DMS79 (cell line): ENCODE measurements at places on chromosomes 6 and 20.

DNA sequence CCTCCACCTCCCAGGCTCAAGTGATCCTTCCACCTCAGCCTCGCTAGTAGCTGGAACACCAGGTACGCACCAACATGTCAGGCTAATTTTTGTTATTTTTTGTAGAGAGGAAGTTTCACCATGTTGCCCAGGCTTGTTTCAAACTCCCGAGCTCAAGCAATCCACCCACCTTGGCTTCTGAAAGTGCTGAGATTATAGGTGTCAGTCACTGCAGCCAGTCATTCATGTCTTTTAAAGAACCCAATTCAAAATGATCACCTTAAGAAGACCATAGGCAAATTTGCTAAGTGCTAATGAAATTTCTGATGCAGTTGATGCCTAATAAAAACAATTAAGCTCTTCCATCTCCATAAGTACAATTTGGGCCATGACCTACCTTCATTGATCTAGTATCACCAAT, 2.6 kb upstream of the VNN2 start:
- no peak for DNase-seq

DNA sequence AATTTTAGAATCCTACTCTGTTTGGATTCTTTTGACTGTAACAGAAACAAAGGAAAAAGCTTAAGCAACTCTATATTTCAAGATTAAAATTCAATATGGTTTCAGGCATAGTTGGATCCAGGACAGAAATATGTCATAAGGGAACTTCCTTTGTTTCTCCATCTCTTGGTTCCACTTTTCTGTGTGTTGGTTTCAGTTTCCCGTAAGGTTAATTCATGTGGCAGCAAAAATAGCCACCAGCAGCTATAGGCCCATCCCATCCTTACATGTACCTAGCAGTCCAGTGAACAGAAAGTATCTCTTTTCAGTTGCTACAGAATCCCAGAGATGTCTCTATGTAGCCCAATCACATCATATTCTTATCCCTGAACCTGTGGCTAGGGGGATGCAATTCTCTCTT, 8.8 kb upstream of the FAM8A1 start:
- DNase-seq: no peak

GRCh38 chr20:57559289-57559634, 1.6 kb upstream of the PCK1 start:
- no peak for DNase-seq

DNA sequence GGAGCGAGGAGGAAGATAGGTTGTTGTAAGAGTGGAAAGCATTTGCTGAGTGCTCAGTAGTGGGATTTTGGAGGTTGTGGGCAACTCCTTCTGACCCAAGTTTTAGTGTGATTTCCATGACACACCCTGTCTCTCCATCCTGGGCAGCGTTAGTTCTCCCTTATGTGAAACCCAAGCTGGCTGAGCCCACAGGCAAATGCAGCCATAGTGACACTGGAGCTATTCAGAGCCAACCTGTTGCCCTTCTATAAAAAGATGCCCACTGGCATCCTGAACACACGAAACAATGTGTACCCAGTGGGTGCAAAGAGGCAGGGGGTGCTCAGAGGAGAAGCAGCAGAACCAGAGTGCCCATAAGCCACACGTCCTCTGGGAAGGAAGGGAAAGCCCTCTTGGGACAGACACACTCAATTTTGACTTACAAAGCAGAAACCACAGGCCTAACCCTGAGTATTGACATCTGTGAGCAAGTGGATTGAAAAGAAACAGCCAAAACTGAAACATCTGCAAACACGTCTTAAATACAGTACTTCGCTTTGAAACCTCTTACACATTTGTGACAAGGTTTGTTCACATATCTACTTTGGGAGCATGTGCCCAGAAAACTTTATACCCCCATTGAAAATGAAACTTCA, 54.6 kb downstream of the BPIFB1 start:
- DNase-seq: no peak

DNA sequence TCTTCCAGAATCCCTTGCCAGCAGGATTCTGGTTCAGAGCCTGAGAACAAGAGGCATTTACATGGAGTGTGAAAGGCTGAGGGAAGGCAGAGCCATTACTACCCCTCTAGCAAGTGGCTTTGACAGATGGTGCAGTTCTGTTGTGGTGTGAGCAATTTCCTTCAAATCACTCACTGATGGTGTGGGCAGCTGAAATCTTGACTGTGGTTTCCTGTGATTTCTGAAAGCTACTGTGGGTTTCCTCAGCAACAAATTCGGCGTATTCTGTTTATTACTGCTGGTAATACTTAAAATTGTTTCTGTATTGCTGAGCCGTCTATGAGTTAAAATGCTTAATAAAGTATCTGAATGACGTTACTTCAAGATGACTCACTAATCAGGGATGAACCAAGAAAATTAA, 181.5 kb upstream of the TCF21 start:
- DNase-seq: no peak

DNA sequence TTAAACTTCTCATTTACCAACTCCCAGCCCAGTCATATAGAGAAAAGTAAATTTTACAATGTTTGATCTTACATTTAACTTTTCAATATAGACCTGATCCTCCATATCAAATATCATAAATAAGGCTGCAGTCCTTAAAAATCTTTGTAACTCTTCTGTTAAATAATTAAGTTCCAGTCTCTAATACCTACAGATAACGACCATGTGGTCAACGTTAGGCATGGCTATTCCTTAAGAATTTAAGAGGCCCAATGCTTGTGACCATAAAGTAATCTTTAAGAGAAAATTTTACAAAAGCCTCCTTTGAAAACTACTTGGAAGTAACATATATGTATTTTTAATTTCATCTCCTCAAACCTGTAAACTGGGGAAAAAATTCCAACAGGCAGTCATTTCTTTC, 1.6 kb downstream of the FBXO5 start:
- DNase-seq: no peak

GRCh38 chr20:4848041-4848440, 126.3 kb downstream of the PRND start:
- DNase-seq: no peak

DNA sequence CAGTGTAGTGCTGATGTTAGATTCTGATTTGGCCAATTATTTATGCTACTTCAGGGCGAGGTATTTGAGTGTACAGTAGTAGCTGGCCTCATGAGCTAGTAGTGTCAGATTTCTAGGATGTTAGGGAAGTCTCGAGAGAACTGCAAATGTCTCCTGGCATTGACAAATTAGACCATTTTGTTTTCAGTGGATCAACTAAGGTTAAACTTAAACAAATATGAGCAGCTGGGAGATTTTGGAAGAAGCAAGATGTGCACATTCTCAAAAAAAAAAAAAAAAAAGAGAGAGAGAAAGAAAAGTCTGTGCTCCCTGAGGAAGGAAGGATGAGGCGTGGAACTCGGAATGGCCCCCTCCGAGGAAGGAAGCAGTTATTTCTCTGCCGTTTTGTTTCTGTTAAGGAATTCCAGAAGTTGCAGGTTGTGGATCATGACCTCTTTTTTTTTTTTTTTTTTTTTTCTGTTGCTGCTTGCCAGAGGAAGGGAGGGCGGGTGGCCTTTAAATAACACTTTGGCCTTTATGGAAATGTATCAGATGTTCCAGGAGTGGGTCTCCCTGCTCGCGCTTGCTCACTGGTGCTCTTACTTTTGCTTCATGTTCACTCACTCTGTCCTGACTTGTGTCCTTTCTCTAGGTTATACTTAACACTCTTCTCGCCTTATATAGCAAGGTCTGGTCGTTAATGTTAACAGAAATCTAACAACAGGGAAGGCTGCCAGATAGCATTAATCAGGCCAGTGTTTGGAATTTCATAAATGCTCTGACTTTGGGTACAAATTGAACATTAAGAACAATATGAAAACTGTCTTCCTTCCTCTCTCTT, 124.4 kb downstream of the TCP11 start:
- no peak for DNase-seq

GRCh38 chr20:10984294-10984693, 310.5 kb upstream of the JAG1 start:
- DNase-seq: no peak

- DNase-seq: no peak
These were observed 32.1 kb downstream of the FNDC1 start for GRCh38 chr6:159201336-159201735.

GRCh38 chr20:39829256-39829655, 859.8 kb downstream of the MAFB start:
- no peak for DNase-seq

DNA sequence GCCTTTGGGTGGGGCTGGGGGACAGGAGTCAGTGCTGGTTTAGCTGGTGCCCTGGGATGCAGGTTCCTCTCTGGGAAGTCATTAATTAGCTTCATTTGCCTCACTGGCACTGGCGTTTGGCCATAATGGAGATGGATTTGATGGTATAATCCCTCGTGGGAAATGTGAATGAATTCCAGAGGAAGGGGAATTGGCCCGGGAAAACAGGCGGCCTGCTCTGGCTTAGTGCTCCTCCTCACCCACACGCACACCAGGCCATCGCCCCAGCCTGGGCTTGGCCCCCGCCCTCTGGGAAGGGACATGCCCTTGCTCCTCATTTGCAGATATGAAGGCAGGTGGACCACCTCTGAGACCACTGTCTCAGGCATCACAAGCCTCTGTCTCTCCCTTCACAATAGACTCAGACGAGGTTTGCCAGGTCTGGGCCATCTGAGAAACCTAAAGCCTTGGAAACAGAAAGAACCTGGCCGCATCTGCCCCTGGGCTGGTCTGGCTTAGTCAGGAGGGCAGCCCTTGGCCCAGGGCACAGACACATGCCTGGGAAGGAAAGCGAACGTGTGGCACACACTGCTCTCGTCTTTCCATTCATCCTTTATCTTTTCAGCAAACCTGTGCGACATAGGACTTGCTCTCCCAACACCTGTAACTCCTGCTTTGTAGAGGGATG, 199.2 kb upstream of the CDH4 start:
- DNase-seq: no peak

DNA sequence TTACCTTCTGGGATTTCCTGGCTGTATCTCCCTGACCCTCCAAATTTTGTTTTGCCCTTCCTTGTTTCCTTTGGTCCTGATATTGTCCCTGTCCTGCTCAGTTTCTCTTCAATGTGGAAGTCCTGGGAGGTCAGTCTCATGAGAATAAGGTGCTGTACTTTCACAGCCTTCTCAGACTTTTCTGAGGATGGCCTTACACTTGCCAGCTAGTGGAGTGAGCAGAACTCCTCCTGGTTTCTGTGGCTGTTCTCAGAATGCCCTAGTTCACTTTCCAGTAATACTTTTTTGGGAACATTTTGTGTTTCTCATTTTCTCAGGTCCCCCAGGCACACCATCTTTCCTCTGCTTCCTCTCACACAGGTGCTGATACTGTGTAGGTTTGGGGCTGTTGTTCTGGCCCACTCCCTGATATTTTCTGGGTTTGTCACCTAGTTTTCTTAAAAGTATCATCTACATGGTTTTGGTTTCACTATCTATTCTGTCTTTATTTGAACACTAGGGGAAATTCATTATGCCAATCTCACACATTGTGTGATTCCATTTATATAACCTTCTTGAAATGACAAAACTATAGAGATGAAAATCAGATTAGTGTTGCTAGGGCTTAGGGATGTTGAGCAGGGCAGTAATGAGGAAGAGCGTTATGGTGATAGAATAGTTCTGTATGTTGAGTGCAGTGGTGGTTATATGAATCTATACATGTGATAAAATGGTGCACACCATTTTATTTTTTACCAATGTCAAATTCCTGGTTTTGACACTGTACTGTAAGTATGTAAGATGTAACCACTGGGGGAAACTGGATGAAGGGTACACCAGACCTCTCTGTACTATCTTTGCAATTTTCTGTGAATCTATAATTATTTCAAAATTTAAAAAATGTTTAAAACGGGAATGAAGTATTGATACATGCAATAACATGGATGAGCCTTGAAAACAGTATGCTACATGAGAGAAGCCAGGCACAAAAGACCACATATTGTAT, 27.2 kb upstream of the BRPF3 start:
- DNase-seq: no peak

DNA sequence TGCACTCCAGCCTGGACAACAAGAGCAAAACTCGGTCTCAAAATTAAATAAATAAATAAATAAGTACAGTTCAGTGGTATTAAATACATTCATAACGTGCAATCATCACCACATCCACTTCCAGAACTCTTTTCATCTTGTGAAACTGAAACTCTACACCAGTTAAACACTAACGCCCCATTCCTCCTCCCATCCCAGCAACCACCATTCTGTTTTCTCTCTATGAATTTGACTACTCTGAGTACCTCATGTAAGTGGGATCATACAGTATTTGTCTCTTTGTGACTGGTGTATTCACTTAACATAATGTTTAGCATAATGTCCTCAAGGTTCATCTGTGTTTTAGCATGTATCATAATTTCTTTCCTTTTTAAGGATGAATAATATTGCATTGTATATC, 29.1 kb upstream of the SCML4 start:
- no peak for DNase-seq

DNA sequence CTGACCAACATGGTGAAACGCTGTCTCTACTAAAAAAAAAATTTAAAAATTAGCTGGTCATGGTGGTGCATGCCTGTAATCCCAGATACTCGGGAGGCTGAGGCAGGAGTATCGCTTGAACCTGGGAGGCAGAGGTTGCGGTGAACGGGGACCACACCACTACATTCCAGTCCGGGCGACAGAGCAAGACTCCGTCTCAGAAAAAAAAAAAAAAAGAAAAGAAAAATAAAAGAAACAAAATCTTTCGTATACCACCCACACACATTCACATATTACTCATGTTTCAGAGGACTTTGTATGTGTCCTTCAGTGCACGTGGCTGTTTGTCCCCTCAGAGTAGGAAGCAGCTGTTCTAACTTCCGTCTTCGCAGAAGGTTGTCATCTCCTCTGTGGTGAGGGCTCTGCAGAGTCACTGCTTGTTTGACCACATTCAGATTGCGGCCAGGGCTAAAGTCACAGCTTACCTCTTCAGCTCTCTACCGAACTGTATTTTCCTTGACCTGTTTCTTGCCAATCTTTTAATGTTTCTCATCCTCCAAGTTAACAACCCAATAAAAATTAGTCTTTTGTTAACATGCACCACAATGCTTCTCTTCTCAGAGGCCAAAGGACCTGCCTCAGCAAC, 36.6 kb upstream of the HIVEP1 start:
- no peak for DNase-seq

DNA sequence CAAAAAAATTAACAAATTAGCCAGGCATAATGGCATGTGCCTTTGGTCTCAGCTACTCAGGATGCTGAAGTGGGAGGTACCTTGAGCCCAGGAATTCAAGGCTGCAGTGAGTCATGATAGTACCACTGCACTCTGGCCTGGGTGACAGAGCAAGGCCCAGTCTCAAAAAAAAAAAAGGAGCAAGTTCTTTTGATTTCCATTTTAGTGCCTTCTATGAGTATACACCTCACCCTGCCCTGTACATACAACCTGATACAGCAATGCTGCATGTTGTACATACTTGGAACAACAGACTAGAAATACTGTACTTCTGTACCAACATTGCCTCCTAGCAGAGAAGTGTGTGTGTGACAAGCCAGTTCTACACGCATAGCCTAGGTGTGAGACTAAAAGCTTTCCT, 97.3 kb upstream of the CARMIL1 start:
- no peak for DNase-seq

DNA sequence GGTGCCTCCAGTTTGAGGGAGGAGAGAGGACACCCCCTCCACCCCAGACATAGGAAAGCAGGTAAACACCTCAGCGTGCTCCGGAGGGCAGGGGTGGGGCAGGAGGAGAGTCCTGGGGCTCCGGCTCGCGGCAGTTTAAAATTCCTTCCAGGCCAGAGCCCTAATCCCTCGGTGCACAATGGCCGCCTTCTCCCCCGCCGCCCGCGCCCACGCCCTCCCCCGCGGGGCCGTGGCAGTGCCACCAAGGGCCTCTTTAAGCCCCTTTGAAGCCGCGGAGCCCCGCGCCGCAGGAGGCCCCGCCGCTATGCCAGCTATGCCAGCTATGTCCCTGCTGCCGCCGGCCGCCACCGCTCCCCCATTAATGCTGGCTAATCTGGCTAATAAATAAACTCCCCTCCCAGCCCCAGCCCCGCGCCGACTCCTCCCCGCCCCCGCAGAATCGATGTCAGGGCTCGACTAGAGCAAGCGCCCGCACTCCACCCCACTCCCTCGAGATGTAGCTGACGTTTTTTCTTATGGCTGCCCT, 125.1 kb downstream of the MRPL14 start:
- DNase-seq: no peak
